NCI-H1694 (cell line): ENCODE measurements at places on chromosomes 1 and 21.

DNA sequence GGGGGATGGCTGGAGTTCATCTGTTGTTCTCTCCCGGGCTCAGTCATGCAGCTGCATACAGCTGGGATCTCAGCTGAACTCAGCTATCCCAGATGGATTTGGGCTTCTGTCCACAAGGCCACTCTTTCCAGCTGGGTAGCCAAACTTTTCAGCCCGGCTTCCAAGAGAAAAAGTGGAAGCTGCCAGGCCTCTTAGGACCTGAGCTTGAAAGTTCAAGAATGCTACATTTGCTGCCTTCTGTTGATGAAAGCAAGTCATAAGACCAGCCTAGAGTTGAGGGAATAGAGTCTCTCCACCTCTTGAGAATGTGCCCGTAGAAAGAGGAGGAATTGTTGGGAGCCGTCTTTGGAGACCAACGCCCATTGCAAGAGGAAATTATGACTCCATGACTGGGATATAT lies 95.3 kb downstream of the C1orf21 start:
- no peak for DNase-seq

GRCh38 chr1:165352442-165353293 lies 3.8 kb downstream of the LMX1A start:
- DNase-seq: no peak

DNA sequence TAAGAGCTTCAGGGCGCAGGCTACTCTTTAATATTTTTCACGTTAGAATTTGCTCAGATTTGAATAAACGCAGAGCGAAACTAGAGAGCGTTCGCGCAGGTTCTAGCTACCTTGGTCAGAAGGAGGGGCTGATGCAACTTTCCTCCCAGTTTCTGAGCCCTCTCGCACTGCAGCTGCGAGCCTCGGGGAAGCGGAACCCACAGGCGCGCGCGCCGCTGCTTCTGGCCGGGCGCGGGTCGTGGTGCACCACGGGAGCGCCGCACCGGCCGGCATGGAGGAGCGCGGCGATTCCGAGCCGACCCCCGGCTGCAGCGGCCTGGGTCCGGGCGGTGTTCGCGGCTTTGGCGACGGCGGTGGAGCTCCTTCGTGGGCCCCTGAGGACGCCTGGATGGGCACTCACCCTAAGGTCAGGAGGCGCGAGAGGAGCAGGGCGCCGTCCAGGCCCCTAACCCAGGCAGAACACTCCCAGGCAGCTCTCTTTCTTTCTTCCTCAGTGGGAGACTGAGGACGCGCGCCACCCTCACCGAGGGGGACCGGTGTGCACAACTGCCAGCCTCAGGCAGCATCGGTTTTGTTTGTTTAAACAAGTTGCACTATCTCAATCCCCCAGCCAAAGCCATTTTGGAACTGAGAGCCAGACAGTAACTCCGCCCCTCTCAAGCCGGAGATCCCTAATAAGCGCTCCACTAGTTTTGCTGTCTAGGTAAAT lies at the start of gene TSEN15:
TSEN15 (plus strand) TSS at position 246 of the 709 bp plus-strand sequence; CDS start at position 272, 26 bp downstream.
- DNase-seq: peak; percentile 54

DNA sequence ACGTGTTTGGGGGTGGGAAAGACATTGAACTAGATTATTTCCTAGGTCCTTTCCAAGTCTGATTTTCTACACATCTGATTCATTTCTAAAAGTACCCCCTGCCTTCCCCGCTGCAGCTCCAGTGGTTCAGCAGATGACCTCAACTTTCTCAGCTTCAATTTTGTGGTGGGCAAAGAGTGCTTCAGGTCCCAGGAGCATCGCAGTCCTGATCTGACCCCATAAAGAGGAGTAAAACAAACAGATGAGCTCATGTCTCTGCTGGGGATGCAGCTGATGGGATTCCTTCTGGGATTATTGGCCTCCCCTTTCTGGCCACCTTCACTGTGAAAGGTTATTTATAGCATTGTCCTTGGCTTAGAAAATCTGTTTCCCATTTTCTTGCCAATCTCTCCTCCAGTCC lies 337.0 kb upstream of the PLXNA2 start:
- DNase-seq: no peak

DNA sequence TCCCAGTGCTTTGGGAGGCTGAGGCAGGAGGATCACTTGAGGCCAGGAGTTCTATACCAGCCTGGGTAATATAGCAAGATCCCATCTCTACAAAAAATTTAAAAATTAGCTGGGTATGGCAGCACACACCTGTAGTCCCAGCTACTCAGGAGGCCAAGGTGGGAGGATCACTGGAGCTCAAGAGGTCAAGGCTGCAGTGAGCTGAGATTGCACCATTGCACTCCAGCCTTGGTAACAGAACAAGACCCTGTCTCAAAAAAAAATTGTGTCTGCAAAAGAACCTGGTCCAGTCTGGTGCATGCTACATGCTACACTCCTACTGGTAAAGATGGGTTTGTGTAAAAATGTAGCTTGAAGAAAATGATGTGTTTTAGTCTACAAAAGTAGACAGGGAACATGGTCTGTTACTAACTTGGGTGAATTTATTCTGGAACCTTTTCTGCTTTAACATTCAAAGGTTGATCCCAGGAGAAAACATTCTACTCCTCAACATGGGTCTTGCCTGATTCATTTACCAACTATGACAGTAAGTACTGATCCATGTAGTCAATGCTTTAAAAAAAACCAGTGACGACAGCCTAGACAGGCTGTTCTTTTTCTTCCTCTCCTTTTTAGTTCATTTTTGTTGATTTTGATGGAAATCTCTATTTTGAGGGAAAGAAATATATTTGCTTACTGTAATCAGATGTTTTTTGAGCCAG lies 32.7 kb upstream of the ENAH start:
- no peak for DNase-seq

DNA sequence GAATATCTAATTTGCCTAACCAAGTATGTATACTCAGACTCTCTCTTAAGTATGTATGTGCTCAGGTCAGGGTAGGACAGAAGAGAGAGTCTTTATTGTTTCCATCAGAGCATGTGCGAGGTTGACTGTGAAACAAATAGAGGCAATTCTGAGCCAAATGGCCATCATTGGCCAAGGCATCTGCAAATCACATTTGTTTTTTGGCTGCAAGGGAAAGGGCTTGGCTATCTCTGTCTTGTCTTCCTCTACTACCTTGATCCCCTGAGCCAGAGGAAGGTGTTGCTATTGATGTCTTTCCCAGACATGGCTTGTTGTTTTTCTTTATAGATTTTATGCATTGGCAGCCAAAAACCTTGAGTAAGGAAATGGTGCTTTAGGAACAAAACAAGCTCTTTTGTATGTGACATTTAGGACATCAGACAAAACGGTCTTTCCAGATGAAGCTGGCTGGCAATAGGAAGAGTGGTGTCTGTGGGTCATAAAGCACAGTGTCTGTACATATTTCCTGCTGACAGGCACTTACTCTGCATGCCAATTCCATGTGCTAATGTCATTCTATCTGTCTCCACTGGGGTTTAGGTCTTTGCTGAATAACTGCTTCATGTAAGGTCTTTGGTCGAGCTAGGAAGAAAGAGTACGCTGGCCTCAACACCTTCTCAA lies 163.3 kb downstream of the BRINP2 start:
- DNase-seq: no peak

- no peak for DNase-seq
Observed at GRCh38 chr1:89901957-89902669, 81.3 kb downstream of the LRRC8D start.

- no peak for DNase-seq
Observed at GRCh38 chr1:10909697-10910680, 102.5 kb upstream of the TARDBP start.

DNA sequence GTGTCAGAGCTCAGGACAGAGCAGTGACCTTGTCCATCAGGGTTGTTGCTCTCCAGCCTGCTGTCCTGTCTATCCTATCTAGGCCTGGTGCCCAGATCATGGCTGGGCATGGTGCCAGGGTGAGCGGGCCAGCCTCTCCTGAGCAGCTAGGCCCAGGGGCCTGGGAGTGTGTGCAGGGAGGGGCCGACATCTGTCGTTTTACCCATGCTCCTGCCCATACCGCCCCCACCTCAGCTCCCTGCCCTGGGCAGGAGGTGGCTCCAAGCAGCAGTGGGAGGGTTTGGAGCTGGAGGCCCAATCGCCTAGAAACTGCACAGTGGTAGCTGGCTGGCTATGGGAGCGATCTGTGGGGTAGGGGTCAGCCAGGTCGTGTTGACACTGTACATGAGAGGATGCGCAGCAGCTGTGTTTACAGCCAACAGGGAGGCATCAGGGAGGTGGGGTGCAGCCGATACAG lies 6.5 kb downstream of the INSRR start:
- DNase-seq: peak; percentile 99

GRCh38 chr1:201282931-201283829 lies at the start of gene PKP1:
PKP1 (plus strand) TSS chr1:201283506; CDS start chr1:201283703, 197 bp downstream.
- no peak for DNase-seq

GRCh38 chr1:163290025-163290640 lies 31.6 kb upstream of the NUF2 start:
- DNase-seq: no peak

DNA sequence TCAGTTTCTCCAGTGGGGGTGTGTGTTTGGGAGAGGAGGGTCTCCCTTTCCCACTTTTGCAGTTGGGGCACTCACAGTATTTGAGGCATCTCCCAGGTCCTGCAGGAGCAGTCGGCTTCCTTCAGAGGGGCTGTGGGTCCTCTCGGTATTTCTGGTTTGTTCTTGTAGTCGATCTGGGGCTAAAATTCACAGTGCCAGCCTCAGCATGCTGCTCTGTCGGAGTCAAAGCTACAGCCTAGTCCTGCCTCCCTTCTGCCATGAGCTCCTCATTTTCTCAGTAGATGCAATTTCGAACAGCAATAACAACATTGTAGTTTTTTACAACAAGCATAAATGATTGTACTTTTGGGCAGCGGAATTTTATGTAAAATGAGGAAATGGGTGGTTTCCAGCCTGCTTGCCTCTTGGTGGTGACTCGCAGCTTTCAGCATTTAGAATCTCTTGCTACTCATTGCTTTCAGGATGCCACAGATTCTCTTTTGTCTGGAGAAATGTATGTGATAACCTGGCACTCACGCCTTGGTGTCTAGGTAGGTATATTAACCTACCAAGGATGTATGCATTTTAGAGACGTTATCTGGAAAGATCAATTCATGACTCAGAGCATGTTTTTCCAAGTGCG lies 82.4 kb upstream of the C21orf91 start:
- DNase-seq: no peak

DNA sequence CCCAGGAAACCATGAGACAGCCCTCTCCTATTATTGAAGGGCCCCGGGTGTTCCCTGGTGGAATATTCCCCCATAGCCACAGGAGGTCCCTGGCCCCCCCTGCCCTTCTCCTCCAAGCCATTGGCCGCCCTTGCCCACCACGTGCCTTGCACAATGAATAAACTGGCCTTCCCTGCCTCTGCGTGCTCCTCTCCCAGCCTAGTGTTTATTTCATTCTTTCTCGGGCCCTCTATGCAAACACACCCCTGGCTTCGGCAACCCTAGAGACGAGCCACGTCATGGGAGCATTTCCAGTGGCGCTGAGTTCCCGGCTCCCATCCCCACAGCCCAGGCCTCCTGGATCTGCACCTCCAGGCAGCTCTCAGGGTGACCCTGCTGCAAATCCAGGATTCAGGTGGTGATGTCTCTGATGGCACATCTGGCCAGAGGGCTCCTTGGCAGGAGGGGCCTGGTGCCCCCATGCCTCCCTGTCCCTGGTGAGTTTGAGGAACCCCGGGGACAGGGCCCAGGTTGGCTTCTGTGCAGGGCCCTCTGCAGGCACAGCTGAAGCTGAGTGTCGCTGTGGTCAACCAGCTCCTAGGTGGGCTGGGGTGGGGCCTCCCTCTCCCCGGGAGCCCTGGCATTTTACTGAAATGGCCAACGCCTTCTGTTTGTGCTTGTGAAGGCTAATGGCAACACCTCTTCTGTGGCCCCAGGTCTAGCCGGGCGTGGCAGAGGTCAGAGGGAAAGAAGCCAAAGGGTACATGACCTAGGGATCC lies 6.2 kb downstream of the KRTAP10-12 start:
- DNase-seq: no peak

GRCh38 chr1:16111771-16112595 lies 38.5 kb upstream of the FAM131C start:
- no peak for DNase-seq
